Stomach (tissue), 19 donors: ENCODE measurements at places on chromosomes 2 and 18. TPM values are rescaled to one million over a fixed set of nuclear protein-coding genes. Genes with fewer than 3 reads are reported as not detected.

DNA sequence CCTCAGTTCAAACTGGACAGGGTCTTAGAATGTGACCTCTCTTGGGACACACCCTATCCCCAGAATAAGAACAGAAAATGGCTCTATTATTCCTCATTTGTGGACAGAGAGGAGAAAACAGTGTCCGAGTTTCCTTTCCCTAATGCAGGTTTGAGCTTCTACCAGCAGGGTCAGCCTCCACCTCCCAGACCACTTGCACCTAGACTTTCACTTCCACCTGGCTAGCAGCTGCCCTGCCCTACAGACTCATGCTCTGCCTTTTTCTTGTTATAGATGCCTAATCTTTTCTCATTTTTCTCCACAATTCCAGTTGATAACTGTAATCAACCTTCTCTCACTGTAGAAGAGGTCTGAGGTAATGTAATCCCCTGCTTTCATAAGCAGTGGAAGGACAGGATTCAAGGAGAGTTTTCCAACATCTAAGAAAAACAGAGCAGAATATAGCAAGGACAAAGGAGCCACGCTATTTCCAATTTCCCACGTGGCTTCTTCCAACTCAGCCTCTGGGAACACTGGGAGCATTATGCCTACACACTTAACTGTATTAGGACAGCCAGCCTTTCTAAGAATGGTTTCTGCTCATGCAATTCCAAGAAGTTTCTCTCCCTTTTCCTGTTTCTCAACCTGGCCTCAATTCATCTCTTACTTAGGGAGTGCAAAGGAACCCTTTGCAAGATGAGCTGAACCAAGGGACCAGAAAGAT lies 239.8 kb downstream of the BCL11A start:
- no peaks in the 10 kb centered on the region for H3K4me1 ChIP-seq
- no peaks in the 10 kb centered on the region for H3K36me3 ChIP-seq
- no peak for DNase-seq
- no peak overlapping the region for H3K27ac ChIP-seq

- H3K27me3 ChIP-seq: no peaks in the 10 kb centered on the region
- no peaks in the 10 kb centered on the region for H3K36me3 ChIP-seq
- no peak overlapping the region for H3K27ac ChIP-seq
These were observed 36.2 kb upstream of the CCBE1 start for GRCh38 chr18:59733421-59733820.

DNA sequence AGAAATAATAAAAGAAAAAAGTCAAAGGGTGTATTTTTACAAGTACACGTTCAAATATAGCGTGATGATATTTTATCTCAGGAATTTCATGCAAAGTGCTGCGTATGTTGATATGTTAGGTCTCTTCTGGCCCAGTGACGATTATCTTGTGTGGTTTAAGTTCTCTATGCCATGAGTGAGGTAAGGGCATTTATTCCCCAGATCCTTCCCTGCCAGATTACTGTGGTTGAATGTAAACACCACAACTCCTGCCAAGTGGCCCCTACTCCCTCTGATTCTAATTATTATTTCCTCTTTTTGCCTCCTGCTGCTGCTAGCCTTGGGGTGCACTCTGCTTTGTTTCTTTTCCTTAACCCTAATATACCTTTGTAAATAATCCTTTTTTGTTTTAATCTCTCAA lies 12.2 kb downstream of the SCN2A start:
- no peak overlapping the region for H3K4me3 ChIP-seq
- peaks cover 4% of the 10 kb centered on the region for H3K4me1 ChIP-seq
- no peaks in the 10 kb centered on the region for H3K36me3 ChIP-seq
- DNase-seq: no peak
- no peak overlapping the region for H3K27ac ChIP-seq
- H3K27me3 ChIP-seq: no peaks in the 10 kb centered on the region

GRCh38 chr2:85132397-85132796 lies 795 bp upstream of the TCF7L1 start:
- H3K27ac ChIP-seq: peak overlapping the region; percentile 85
- no peaks in the 10 kb centered on the region for H3K36me3 ChIP-seq
- peaks cover 34% of the 10 kb centered on the region for H3K27me3 ChIP-seq
- H3K4me3 ChIP-seq: peak overlapping the region; percentile 86
- H3K4me1 ChIP-seq: peaks cover 10% of the 10 kb centered on the region
- DNase-seq: no peak

GRCh38 chr2:107068069-107068916 lies 182.3 kb upstream of the ST6GAL2 start:
- no peaks in the 10 kb centered on the region for H3K27me3 ChIP-seq
- no peaks in the 10 kb centered on the region for H3K36me3 ChIP-seq
- no peaks in the 10 kb centered on the region for H3K4me1 ChIP-seq
- no peak for DNase-seq

- no peak overlapping the region for H3K4me3 ChIP-seq
- H3K27me3 ChIP-seq: no peaks in the 10 kb centered on the region
- peaks cover 18% of the 10 kb centered on the region for H3K36me3 ChIP-seq
- no peak overlapping the region for H3K27ac ChIP-seq
- DNase-seq: no peak
- no peaks in the 10 kb centered on the region for H3K4me1 ChIP-seq
These were observed 98.1 kb downstream of the NFATC1 start for GRCh38 chr18:79493801-79494211.

- no peaks in the 10 kb centered on the region for H3K27me3 ChIP-seq
- DNase-seq: peak; percentile 5
- H3K4me1 ChIP-seq: no peaks in the 10 kb centered on the region
These were observed 40.5 kb downstream of the ALMS1 start for GRCh38 chr2:73426176-73426575.

DNA sequence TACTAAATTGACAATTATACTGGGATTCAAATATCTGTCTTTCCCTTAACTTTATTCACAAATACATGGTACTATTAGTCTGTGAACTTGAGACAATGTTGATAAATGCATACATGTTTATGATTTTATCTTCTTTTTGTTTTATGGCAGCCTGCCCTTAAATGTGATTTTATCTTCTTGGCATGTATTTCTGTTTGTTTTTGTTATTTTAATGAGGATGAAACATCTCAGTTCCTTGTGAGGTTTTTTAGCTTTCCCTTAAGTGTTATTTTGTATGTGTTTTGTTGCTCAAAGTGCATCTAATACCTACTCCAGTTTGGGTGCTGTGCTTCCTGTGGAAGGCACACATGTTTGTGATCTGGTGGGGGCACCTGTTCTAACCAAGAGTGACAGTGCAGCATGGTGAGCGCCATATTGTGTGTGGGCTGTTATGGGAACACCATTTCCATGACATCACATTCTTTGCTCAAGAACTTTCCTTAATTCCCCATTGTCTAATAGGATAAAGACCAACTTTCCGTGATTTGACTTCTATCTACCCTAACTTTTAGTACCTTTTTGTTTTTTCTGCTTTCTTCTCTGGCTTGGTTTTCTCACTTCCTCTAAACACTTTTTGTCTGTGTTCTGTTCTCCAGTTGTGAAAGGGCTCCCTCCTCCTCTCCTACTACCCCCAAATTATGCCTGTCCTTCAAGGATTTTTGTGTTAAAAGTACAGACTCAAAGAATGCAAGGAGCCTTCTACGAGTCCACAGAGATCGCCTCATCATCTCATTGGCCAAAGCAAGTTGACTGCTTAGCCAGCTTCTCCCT lies 162.1 kb upstream of the TTC39C start:
- H3K36me3 ChIP-seq: no peaks in the 10 kb centered on the region
- H3K27me3 ChIP-seq: no peaks in the 10 kb centered on the region
- no peak for DNase-seq

- H3K36me3 ChIP-seq: no peaks in the 10 kb centered on the region
- H3K4me3 ChIP-seq: no peak overlapping the region
- DNase-seq: no peak
- peaks cover 4% of the 10 kb centered on the region for H3K4me1 ChIP-seq
These were observed 200.9 kb downstream of the FAM210A start for GRCh38 chr18:13525381-13526029.

- no peaks in the 10 kb centered on the region for H3K4me1 ChIP-seq
- no peaks in the 10 kb centered on the region for H3K27me3 ChIP-seq
- no peak overlapping the region for H3K4me3 ChIP-seq
- H3K27ac ChIP-seq: no peak overlapping the region
These were observed 25.1 kb upstream of the SOS1 start for GRCh38 chr2:39145906-39146421.

DNA sequence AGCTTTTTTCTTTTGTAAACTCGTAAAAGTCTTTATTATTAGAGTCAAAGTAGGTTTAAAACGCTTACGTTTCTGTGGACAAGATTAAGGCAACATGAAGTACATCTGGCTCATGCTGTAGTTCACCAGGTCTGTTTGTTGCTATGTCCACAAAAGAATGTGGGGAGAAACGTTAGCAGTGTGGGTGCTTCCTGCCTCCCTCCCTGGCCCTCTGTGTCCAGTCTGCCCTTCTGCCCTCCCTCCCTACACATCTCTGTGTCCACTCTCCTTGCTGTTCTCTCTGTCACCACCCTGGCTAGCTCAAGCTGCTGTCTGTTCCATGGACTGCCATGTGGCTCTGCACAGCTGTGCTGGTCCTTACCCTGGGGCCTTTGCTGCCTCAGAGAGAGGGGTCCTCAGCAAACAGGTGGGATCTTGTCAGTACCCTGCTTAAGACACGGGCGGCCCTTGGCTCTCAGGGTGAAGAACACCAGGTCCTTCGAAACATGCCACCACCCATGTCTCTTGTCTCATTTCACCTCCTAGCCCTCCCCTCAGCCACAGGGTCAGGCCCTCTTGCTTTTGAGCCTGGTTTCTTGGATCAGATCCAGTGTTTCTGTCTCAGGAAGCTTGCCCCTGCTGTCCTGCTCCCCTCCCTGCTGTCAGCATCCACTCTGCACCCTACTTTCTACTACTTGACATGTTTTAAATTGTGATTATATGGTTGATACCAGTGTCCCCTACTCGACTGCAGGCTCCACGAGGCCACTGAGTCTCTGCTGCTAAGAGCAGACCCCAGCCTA lies 79.2 kb downstream of the LIMS1 start:
- no peak for DNase-seq
- no peaks in the 10 kb centered on the region for H3K27me3 ChIP-seq
- H3K36me3 ChIP-seq: no peaks in the 10 kb centered on the region
- peak overlapping the region; percentile 50 for H3K27ac ChIP-seq

DNA sequence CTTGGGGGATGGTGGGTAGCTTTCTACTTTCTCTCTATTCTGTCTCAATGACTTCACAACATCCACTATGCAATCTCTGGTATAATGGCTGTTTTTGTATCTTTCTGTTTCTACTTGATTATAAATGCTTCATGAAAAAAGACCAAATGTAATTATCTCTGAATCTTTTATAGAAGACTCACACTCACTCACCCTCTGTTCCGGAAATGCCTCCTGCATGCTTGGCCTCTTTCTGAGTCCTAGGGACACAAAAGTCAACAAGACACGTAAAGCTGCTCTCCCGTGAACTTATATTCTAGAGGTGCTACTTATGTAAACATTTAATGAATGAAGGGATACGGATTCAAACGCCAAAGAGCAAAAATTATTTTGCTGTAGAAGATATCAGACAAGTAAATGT lies 502.2 kb upstream of the SOX11 start:
- H3K27ac ChIP-seq: no peak overlapping the region
- no peaks in the 10 kb centered on the region for H3K27me3 ChIP-seq
- no peaks in the 10 kb centered on the region for H3K36me3 ChIP-seq
- peak; percentile 8 for DNase-seq

GRCh38 chr2:120428748-120429147 lies 82.8 kb downstream of the INHBB start:
- no peak for DNase-seq
- H3K27ac ChIP-seq: no peak overlapping the region
- H3K27me3 ChIP-seq: no peaks in the 10 kb centered on the region
- H3K36me3 ChIP-seq: no peaks in the 10 kb centered on the region

DNA sequence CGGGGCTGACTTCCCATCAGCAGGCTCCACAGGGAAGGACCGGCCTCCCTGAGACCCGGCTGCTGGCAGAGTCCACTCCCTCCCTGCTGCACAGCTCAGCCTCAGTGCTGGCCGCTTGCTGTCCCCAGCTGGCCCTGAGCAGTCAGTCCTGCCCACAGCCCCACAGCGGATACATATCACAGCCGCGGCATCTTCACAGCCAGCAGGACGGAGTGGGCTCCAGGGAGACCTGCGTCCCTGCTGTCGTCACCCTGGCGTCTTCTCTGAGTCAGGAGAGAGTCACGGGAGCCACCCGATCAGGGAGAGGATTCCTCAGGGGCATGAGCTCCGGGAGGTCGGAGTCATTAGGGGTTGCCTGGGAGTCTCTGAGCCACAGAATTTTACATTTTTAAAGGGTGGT lies 13.1 kb upstream of the SNTG2 start:
- H3K27me3 ChIP-seq: no peaks in the 10 kb centered on the region
- H3K4me1 ChIP-seq: no peaks in the 10 kb centered on the region
- H3K27ac ChIP-seq: no peak overlapping the region
- no peaks in the 10 kb centered on the region for H3K36me3 ChIP-seq
- DNase-seq: no peak

DNA sequence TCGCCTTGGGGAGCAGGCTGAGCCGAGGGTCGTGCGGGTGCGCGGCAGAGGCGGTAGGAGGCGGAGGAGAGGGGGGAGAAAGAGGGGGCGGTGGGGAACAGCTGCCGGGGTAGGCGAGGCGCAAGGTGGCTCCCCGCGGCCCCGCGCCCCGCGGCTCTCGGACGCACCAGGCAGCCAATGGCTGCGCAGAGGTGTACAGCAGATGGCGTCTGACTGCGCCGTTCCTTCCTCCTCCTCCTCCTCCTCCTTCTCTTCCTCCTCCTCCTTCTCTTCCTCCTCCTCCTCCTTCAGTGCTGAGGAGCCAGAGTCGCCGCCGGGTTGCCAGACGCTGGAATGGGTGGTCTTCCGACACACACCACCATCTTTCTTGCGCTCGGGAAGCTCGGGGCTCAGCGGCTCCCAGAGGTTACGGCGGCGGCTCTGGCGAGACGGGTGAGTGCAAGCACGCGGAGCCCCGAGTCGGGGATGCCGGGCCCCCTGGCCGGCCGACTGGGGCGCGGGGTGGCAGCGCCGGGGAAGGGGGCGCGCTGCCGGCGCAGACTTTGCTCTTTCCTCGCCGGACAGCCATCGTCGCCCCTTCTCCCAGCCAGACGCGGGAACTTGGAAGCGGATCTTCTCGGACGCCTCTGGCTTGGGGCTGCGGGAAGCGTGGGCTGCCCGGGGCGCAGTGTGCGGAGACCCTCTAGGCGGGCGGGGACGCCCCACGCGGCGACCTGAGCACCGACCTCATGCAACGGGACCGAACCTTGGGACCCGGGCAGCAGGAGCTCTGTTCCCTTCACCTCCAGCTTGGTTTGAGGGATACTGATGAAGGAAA lies at the start of gene THSD7B:
Gene THSD7B (plus strand): TSS at position 290 of the 817 bp plus-strand sequence. CDS start 116,634 bp downstream, outside the sequence.
- no peak within 1 kb of the TSS for H3K27ac ChIP-seq
- H3K27me3 ChIP-seq: peaks cover 23% of the 10 kb centered on the region
- no peaks in the 10 kb centered on the region for H3K36me3 ChIP-seq
- no peak for DNase-seq
- H3K4me3 ChIP-seq: peak within 1 kb of the TSS; percentile 48

GRCh38 chr2:104733226-104733943 lies 120.5 kb upstream of the POU3F3 start:
- no peaks in the 10 kb centered on the region for H3K4me1 ChIP-seq
- no peak overlapping the region for H3K27ac ChIP-seq
- no peaks in the 10 kb centered on the region for H3K36me3 ChIP-seq
- no peak overlapping the region for H3K4me3 ChIP-seq

- DNase-seq: no peak
- H3K4me1 ChIP-seq: no peaks in the 10 kb centered on the region
These were observed 64.5 kb upstream of the ADAM23 start for GRCh38 chr2:206378835-206379234.

Gene GLI2
- 2.3 TPM for total RNA-seq

Gene CENPA
- total RNA-seq: not detected

Gene NTSR2
- not detected for total RNA-seq

Gene PTPRN
- total RNA-seq: 9.8 TPM
